NCI-H1930 (cell line): ENCODE measurements at places on chromosomes 4 and X.
A peak's percentile ranks its signal among the peaks of the same experiment; 100 is the strongest.

- peak; percentile 33 for DNase-seq
Observed at GRCh38 chrX:86946569-86946968, 571.0 kb upstream of the KLHL4 start.

GRCh38 chr4:152015597-152016302 is 254.9 kb upstream of the GATB start:
- no peak for DNase-seq

DNA sequence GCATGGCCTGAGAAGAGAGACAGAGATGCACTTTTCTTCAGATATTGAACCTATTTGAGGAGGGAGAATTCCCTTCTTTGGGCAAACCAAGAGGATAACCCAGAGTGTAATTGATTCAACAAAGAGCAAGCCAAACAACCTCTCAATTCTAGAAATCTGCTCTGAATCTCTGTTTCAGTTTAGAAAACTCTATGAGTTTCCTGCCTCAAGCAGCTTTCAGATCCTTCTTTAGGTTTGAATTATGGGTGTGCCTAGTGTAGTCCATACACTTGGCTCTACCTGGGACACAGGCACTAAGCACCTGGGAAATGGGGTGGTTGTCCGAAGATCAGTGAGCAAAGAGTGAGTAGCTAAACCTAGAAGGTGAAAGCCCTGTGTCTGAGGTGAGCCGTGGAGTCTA is 52.0 kb upstream of the MTMR8 start:
- DNase-seq, result no peak

DNA sequence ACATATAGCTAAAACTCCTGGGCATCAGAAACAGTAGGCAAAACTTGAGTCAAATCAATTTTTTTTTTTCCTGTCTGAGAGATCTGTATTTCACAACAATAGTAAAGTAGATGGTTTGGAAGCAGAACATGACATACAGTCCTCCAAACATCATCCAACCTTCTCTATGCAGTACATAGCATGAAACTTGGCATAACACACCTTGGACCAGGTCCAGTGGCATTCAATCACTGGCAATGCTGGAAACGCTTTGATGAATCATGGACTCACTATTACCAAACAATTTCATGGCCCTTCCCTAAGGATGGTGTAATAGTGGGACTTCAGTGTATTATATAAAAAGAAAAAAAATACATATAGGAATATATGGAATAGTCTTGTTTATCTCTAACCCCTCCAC is 154.6 kb downstream of the FMR1NB start:
- DNase-seq, result no peak

DNA sequence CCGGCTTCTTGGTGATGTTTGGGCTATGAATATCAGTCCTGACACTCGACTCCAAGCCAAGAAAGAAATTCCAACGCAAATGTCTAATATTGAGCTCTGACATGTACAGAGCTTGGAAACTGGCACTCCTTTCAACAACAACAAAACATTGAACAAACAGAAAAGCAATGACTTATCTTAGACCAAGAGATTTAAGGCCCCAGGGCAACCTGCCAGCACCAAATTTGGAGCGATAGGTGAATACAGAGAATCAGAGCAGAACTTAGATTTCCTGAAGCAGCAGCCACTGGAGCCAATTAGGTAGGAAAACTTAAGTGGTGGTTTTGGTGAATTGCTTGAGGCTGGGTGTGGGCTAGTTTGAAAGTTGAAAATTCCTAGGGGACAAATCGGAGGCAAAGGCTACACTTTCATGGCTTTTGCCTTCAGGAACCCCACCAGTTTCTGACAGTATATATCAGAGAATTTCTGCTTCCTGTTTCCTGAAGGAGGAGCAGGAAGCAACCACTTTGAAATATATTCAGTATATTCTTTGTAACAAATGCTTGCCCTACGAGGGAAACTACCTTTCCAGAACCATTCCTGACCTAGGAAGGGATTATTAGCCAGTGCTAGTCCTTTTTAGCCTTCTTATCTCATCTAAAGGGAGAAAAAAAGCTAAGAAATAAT is 10.1 kb upstream of the FMR1 start:
- DNase-seq, result no peak

DNA sequence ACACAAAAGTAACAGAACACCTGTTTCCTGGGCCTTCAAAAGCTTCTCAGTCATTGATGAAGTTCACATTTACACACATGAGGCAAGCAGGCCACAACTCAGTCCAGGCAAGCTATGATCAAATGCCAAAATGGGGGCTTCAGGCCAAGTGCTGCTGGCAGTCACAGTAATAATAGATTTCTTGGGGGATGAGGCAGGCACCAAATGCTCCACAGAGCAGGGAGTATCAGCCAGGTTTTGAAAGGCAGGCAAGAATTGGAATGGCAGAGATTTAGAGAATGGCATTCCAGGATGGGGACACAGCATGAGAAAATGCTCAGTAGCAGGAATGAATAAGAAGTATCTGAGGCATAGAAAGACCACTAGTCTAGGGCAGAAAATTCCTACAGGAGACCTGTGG is 52.8 kb downstream of the GRIA3 start:
- DNase-seq, result no peak

DNA sequence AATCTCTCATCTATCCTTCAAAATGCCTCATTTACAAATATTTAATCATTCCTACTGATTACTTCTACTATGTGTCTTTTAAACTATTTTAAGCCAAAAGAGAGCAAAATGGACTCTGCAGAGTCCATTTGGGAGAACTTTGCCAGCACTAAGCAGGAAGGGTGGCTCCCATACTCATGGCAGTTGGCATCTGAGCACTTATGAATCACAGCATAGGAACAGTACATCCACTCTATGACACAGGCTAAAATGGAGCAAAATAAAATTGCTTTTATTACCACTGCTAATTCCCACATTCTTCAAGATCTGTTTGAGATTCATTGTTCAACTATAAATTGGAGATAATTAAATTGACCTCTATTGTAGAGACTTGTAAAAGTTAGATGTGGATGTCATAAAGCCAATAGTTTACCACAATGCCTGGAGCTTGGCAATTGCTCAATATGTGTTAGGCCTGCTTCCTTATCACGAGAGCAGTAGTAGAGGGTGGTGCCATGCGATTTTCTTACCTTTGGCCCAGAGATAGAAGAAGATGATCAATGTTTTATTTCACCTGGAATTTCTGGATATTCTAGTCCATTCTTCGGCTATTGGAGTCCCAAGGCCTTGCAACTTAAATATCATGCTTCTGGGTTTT is 19.1 kb downstream of the HPGD start:
- DNase-seq, result no peak

DNA sequence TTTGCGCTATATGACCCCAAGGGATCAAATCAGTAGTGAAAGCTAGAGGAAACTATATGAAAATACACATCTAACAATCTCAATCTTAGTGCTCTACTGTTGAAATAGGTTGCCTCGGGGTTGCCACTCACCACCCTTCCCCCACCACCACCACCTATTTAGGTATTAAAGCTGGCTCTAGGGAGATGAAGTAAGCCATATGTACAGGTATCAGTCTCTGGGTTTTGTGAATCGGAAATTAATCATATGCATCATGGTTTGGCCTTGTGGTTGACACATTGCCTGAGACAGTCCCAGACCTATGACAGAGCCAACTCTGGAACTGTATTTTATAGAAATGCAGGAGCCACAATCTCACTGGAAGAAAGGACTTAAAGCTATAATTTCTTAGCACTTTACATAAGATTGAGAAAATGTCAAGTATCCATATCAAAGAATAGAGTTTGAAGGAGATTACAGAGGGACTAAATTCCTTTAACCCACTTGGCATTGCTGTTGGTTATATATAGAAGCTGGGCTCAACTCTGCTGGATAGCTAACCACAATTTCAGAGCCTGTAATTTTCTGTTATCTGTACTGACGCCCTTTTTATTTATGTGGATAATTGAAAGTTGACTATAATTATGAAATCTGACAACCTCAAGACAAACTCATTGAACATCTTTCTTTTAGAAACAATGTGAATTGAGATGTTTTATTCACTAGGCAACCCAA is 26.7 kb upstream of the BMP2K start:
- DNase-seq, result no peak

DNA sequence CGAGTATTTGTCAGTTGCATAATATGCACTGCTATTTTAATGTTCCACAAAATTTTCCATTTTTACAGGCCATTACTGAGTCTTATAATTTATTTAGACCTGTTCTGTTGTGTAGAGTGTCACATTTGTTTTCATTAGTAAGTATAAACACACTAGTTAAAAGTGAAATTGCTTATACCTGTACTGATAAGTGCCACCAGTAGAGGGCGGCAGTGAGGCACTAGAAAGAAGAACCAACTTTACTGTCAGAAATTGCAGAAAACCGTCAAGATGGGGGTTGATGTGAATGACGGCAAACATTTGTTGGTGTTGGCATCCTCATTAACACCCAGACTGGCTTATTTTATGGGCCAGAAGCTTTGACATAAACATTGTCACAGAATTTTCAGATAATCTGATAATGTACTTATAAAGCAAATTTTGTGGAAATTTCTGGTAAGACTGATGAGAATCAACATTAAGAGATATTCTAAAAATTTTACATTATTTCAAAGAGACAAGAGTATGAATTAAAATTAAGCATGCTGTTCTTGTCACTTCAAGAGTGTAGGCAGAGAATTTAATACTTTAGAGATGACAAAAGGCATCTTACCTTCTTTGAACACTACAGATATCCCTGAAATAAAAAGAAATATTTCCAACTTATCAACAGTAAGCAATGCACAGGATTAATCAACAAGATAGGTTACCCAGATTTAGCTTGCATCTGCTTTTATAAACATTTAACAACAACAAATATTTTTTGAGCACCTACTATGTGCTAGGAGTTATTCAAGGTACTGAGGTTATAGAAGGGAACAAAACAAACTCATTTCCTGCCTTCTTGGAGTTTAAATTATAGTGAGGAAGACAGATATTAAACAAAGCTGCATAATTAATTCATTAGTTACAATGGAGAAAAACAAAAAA is 24.9 kb downstream of the ALPK1 start:
- no peak for DNase-seq
